NK-92 treated with Interleukin-12 subunit alpha and Interleukin-12 subunit beta, amount 100 ng/mL, for 24 hours (cell line): ENCODE measurements at places on chromosomes 2 and 18.

DNA sequence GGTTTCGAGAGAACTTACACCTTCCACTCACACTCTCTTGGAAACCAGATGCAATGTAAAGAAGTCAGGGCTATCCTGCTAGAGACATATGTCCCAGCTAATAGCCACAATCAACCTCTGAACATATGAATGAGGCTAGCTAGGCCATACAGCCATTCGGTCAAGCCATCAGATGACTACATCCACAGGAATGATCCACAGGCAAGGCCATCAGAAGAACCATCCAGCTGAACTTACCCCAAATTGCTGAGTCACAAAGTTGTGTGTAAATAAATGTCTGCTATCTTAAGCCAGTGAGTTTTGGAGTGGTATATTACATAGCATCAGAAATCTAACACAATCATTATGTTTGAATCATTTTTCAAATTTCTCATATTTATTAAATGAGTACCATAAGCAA is 5.2 kb upstream of the SPAST start:
- no peak for DNase-seq

- no peak for DNase-seq
These were observed 5.6 kb downstream of the TMEM247 start for GRCh38 chr2:46485002-46485401.

GRCh38 chr2:223235986-223236385 is 184.0 kb downstream of the KCNE4 start:
- DNase-seq, result no peak

DNA sequence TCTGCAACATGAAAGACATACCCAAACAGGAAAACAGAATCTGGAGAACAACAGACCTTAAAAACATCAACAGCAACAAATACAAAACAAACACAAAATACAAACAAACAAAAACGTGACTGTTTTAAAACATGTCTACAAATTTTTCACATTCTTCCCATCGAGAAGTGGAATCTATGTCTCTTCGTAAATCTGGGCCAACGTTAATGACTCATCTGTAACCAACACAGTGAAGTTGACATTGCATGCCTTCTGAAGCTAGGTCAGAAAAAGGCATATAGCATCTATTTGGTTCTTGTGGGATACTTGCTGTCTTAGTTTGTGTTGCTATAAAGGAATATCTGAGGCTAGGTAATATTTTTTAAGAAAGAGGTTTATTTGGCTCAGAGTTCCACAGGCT is 269.0 kb upstream of the FBXO11 start:
- DNase-seq, result no peak

DNA sequence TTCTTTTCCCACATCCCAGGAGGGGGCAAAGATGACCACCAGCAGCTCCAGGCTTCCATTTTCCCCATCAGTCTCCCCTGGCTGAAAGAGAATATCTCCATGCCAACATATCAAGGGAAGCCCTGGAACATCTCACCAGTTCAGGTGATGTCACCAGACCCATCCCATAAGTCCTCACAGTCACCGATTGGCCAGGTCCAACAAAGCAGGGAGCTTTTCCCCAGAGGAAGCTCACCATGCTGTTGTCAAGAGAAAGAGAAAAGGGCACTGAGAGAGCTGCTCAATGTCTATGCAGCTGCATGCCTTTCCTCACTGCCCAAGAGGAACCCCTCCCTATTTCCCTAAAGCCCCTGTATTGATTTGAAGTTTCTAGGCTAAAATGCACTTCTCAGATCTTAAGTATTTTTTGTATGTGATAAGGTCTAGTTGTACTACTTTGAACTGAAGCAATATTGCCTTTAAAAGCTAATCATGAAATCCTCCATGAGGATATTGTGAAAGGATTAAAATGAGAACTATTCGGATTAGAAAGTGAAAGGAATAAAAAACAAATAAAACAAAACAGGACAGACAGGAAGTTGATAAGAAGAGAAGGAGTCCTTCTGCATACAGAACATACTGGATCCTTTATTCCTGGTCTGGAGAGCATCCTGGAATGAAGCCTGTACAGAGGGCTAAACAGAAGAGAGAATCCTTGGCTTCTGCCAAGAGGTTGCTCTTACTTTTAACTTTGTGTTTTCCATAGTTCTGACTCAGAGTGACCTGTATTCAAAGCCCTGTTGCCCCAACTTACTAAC is 45.2 kb upstream of the CTIF start:
- no peak for DNase-seq

GRCh38 chr2:38030635-38031355 is 45.2 kb downstream of the CYP1B1 start:
- DNase-seq, result no peak

DNA sequence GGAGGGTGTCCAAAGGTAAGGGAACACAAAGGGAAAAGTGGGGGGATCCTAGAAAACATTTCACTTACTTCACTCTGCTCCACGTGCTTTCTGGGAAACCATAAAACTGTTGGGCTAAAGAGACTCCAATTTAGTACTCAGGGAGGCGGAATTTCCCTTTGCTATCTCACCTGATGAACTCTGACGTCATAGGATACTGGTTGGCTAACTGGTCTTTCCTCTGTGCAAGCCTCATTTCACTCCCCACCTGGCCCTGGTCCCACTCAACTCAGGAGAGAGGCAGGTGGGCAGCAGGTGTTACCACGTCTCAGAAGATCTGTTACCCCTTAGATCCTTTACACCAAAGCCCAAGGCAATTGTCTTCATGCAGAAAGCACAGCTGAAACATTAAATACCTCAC is 51.8 kb upstream of the PMAIP1 start:
- no peak for DNase-seq

DNA sequence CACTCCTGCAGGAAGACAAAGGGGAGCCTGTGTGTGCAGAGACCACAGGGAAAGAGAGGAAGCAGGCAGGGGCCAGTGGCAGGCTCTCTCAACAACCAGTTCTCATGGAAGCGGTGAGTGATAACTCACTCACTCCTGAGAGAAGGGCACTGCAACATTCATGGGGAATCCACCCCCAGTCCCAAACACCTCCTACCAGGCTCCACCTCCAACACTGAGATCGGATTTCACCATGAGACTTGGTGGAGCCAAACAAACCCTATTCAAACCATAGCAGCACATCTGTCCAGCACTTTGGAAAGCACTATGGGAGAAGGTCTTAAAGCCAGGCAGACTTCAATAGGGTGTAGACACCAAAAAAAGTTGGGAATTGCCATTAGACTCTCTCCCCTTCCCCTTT is 345.7 kb upstream of the SPRED2 start:
- DNase-seq, result no peak

DNA sequence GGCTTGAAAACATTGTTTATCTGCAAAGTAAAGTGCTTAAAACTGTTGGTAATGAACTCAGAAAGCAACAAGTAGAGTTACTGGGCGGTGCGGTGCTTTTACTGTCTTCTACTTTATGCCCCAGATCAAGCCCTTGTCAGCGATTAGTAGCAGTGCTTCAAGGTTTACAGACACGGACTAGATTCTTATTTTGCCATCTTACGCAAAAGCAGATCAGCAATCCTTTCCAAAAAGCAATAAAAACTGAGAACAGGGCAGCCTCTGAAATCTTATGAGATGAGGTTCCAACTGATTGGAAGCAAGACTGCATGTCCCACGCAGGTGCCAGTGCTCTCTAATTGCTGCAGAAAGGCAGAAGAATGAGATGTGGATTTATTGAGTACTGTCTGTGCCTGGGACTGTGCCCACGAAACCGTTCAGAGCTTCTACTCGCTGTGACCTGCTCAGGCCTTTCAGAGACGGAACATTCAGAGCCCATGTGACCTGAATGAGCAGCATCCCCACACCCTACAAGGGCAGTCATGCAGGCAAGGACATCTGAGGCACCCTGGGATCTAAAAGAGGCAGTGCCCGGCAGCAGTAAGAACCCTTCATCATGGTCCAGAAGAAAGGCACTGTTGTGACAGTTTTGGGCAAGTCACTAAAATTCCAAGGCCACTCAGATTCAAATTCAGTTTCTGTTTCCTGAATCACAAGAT is 15.7 kb downstream of the COL4A3 start:
- DNase-seq, result no peak

DNA sequence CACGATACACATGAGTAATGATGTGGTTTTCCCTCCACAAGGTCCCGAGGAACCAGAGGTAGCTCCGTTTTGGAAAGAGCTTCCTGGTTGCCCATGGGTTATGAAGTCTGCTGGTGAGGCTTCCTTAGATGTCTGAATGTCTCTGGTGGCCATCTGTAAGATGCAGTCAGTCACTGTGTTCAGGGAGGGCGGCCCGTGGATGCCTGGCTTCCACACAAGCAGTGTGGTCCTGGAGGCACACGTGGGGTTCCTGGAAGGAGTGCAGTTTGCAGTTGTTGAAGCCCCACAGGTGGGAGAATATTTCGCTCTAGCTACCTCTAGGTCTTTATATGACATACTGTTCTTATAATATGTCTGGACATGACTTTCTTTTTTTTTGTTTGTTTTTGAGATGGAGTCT is 209.0 kb downstream of the FAM210A start:
- no peak for DNase-seq

DNA sequence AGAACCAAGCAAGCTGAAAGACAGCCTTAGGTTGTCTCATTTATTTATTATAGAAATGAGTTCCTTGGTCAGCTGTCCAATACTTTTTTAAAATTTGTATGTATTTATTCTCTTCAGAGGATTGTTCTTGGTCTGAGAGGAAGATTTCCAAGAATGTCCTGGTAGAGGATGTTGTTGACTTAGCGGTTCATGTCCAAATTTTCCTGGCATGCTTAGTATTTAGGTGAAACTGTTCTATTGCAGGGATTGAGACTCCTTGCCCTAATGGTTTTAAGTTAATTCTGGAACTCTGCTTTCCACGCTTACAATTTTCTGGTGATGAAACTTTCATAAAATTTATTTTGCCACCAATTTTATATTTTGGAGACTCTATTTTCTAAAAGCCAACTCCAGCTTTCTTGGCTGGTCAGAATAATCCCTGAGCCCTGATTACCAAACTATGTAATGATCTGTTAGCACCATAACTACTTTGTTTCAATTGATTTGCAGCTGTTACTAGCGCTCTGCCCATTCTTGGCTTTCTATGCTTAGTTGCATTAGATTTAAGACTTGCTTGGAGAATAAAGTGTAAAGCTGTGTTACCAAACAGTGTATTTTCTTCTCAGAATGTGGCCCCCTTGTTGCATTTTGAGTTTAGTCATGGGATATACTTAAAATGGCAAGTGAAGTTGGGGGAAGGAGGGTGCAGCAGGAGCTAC is 1868.8 kb upstream of the CELF4 start:
- DNase-seq, result no peak
